ENCODE measurements at places on chromosomes 1 and 21.

GRCh38 chr1:188325211-188325610 is 1496.5 kb downstream of the PLA2G4A start:
- no peak for DNase-seq

GRCh38 chr1:186272486-186272885 is 102.6 kb downstream of the TPR start:
- no peak for DNase-seq

DNA sequence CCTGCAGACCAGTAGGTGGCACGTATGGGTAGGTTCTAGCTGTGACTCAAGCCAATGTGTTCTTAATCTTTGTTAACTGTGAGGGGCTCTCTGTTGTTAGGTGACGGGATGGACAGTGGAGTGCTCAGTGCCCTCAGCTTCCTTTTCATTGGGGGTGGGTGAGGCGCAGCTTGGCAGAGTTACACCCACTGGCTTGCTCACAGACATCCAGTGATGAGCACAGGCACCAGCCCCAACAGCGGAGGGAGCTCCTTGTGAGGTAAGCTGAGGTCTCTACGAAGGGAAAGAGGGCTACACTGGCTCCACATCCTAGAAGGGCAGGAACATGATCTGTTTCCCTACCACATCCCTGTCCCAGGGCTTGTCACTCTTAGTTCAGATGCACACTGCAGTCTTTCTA is 871.3 kb downstream of the LRRIQ3 start:
- no peak for DNase-seq

GRCh38 chr1:100253552-100253951 is 3.9 kb upstream of the DBT start:
- DNase-seq: no peak

DNA sequence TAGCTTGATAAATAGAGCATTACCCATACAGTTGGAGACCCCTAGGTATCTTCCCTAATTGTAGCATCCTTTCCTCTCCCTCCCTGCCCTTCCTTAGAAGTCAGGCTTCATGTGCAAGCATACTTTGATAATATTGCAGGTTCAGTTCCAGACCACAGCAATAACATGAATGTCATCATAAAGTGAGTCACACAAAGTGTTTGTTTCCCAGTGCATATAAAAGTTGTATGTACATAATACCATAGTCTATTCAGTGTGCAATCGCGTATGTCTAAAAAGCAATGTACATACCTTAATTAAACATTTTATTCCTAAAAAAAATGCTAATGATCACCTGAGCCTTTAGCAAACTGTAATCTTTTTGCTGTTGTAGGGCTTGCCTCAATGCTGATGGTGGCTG is 33.4 kb upstream of the KAZN start:
- no peak for DNase-seq

DNA sequence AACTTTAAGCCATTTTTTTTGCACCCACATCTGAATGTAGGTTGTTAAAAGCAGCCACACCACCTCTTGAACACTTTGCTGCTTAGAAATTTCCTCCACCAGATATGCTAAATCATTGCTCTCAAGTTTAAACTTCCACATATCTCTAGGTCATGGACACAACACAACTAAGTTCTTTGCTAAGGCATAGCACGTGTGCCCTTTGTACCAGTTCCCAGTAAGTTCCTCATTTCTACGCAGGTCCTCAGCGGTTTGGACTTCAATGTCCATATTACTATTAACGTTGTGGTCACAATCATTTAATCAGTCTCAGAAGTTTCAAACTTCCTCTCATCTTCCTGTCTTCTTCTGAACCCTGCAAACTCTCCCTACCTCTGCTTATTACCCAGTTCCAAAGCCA is 661.6 kb upstream of the PKN2 start:
- no peak for DNase-seq

DNA sequence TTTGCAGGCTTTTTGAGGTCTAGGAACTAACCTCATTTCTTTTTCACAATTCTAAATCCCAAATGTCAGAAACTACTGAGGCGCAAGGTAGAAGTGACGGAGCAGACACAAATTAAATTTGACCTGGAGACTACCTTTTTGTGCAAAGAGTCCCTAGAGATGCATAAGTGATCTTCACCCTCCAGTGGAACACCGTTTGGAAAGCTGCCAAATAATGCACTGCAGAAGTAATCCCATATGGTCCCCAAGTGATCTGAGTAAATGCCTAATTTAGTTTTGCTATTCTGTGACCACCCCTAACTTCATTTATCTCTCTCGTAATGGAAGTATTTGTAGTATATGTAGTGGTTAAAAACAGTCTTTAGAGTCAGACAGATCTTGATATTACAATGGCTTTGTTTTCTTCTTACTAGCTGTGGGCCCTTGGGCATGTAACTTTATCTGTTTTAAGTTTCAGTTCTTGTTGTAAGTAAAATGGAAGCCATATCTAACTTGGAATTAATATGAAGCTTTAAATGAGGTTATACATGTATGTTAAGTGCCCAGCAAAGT is 70.4 kb upstream of the IPO9 start:
- no peak for DNase-seq

- DNase-seq: no peak
These were observed 157.1 kb upstream of the SYT6 start for GRCh38 chr1:114310695-114311271.

DNA sequence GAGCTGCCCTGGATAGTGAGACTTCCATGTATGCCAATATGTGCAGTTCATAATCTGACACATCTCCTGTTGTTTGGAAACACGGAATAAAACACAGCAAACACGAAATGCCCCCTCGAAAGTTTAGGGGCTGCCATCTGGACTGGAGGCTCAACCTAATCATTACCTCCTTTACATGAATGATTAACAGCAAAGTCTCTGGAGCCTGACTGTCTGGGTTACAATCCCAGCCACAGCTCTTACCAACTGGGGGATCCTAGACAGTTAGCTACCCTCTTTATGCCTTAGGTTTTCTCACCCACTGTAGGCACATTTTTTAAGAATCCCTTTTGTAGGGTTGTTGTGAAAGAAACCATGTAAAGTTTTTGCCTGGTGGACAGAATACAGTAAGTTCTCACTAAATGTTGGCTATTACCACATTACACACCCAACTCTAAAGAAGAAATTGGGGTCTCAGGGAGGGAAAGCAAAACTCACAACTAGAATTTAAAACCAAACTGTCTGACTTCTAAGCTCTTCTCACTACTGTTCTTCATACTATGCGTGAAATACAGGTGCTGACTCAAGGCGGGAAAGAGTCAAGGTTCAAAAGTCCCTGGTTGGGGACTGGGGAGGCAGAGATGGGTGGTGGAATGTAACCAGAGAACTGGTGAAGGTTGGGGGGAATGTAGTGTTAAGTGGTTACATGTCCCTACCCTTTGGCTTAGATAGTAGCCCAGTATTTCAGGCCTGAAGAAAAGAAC is 24.2 kb downstream of the CYP4A22 start:
- DNase-seq: no peak

DNA sequence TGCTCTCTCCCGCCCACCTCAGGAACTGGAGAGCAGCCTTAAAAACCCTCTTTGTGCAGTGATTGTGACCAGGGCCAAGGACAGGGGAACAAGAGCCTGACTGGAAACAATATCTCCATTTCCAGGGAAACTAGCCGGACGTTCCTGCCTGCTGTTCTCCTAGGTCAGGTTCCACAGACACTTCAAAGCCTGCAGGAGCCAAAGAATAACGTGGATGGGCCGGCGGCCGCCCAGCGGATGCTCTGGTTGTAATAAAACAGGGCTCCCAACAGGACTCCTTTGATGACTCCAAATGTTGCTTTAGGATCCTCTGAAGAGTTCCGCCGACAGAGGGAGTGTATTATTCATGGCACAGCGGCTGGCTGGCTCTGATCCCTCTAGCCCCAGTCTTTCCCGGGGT is 162.2 kb downstream of the PLXNA2 start:
- DNase-seq: no peak

DNA sequence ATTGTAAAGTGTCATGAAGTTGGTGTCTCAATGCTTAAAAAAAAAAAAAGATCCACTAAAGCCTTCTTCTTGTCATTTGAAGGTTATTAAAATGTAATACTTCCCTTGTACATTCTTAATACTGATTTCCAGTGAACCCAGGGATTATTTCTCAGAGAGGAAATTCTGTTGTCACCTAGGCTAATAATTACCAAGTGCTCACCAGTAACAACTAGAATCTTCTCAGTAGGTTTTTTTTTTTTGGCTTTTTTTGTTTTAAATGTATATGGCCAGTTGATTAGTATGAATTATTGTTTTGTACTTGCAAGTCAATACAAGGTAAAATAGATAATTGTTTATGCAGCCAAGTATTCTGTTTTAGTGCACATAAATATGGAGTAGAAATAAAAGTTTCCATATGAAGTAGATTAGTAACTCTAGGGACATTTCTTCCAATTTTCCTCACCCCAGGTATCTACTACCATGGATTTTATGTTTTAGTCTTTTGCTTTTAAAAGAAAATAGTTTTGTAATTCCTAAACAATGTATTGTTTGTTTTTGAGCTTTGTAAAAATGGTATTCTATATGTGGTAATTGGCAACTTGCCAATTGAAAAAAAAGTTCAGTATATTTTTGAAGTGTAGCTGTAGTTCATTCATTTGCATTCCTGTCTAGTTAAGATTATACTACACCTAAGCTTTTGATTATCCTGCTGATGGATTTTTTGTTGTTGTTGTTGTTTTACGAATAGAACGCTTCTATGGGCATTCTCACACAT is 21.9 kb downstream of the LAMC1 start:
- no peak for DNase-seq

DNA sequence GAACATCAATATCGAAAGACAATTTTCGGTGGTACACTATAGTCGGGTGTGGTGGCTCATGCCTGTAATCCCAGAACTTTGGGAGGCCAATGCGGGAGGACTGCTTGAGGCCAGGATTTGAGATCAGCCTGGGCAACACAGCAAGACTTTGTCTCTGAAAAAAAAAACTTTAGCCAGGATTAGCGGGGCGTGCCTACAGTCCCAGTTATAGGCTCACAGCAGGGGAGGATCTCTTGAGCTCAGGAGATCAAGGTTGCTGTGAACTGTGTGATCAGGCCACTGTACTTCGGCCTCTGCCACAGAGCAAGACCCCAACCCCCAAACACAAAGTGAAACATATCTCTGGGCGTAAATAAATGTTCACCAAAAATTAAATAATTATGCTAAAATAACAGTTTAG is 1.6 kb downstream of the TADA1 start:
- no peak for DNase-seq

DNA sequence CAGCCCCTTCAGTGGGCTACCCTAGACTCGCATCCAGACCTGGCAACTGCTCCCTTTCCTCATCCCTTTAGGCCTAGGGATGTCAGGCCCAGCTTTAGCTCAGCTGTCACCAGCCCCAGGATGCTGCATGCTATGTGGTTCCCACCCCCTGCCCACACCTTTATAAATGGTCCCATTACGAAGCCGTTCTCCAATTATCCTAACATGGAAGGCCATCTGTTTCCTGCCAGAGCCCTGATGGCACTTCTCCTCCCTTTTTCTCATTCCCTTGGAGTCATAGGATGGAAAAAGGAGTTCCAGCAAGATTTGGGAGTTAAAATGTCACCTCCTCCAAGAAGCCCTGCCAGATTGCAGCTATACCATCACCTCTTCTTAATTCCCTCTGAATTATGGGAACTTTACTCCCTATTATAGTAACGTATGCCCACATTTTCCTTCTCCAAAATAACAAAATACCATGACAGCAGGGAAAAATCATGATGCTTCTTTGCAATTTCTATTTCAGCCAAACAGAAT is 205.0 kb upstream of the GRIK3 start:
- DNase-seq: no peak

GRCh38 chr1:11042995-11043874 is 3.8 kb downstream of the MASP2 start:
- no peak for DNase-seq

DNA sequence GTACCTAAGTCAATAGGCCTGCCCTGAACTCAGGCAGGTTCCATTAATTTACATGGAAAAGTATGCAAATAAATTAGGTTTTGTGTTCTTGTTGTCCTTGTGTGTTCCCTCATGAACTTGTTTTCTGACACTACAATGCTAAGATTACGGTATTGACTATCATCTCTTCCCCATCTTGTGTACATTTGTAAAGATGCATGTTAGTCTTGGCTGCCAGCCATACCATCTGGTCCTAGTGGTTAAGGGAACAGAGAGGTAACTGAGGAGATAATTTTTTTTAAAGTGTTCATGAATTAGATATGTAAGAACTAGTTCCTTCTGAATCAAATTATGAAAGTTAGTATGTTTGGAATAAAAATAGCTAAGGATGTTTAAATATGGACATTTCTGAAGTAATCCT is 167.6 kb upstream of the ADAMTS5 start:
- peak; percentile 33 for DNase-seq

DNA sequence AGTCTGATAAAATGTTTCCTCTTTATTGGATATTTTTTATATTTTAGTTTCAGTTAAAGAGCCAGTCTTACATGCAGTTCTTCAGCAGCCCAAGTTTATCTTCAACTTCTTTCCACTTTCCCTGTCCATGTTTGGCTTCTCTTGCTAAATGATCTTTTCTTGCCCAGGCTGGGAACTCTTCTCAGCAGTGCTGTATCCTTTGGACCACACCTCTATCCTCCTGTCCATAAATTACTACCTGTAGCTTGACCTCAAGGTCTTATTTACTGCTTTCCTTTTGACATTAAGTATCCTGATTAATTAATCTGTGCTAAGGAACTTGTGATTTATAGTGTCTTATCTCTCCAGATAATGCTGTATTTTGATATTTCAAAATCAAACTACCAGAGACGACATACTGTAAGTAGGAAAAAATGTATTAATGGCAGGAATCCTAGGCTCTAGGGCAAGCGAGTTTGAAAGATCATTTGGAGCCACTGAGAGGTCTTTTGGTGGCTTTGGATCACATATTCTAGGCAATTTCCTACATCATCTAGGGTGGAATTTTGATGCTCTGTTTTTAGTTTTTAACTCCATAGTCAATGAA is 20.5 kb upstream of the PDC start:
- DNase-seq: no peak

- DNase-seq: no peak
These were observed 3.0 kb upstream of the ACKR1 start for GRCh38 chr1:159201642-159202041.

DNA sequence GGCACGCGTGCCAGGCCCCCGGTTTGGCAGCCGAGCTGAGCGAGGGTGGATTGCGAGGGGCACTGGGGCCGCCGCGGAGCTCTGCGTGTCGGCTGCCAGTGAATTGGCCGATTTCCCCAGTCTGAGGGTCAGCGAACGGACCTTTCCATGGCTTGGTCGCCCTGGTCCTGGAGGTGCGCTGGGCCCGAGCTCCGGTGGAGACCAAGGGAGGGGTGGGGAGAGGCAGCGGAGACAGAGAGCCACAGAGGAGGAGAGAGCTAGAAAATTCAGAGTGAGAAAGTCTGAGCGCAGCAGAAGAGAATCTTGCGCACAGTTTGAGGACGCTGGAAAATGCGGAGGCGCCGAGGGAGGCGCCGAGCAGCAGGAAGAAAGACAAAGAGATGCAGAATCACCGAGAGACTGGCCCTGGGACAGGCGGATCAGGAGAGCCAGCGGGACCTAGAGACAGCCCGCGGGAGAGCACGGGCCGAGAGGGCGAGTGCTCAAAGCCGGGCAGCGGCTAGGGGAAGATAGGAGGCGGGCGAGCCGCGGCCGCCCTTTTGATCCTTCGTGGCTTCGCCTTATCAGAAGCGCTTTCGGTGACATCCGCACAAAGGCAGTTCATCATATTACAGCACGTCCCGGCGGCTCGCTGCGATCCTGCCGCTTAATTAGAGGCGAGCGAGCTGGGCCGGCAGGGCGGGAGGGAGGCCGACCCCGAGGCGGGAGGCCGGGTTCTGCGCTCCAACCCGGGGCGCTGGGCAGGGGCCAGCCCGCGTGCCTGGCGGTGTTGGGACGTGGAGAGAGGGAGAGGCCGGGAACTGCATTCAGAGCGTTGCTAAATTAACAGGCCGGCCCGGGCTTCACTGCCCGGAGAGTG is 12.7 kb downstream of the PAX7 start:
- no peak for DNase-seq

GRCh38 chr1:11531314-11531870 is 52.4 kb downstream of the DISP3 start:
- DNase-seq: no peak
